ENCODE measurements at places on chromosomes 11 and 22. TPM values are rescaled to one million over a fixed set of nuclear protein-coding genes. Genes with fewer than 3 reads are reported as not detected.

- DNase-seq = no peak
Observed at GRCh38 chr22:50704510-50705218, 32.0 kb downstream of the SHANK3 start.

DNA sequence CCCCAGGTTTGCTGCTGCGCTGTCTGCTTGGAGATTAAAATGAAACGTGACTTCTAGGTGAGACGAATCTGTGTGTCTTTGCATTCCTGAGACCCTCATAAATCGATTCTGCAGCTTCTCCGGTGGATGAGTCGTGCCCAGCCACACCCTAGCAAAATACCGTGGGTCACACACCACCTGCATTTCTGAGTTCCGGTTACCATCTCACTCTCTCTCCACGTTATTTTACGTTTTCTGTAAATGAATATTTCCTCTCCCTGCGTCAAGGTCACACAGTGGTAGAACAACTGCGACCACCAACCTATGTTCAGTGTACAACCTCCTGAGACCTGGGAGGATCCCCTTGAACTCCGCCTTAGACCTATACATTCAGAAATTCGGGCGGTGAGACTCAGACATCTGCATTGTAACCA is 1.1 kb downstream of the YWHAH start:
- DNase-seq = no peak

- DNase-seq = no peak
Observed at GRCh38 chr11:36273110-36273509, 16.1 kb downstream of the COMMD9 start.

The KCTD17 gene
- total RNA-seq = 7.4 TPM

GRCh38 chr22:35538801-35539321 is 1.8 kb upstream of the RASD2 start:
- no peak for DNase-seq

The DYNC2H1 gene
- total RNA-seq = 6.1 TPM

The DNAJB7 gene
- not detected for total RNA-seq

- no peak for DNase-seq
Observed at GRCh38 chr11:5021996-5022395, 24.3 kb upstream of the OR52J3 start.

The FAM83F gene
- not detected for total RNA-seq

- no peak for DNase-seq
Observed at GRCh38 chr11:94749369-94749768, 18.8 kb upstream of the AMOTL1 start.

The DUSP8 gene
- 3.2 TPM for total RNA-seq

The PDGFD gene
- 4.4 TPM for total RNA-seq

DNA sequence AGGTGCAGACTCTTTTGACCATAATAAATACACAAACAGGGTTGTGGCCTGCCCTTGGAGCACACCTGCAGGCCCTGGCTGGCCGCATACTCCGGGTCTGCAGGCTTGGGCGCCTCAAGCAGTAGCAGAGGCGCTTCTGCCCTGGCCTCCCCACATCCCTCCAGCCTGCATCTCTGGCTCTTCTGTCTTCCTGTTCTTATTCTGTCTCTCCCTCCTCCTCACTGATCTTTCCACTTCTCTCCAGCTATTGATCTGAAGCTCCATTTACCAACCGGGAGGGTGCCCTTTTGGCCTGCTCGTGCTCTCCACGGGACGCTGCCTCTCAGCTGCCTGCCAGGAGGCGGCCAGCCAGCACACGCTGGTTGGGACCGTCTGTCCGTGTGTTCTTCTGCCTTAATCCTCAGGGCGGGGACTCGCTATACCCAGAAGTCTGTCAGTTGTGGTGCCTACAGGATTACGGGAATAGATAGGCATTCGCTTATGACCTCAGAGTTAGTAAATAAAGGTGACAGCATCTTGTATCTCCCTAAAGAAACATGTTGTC is 5.2 kb downstream of the UPB1 start:
- no peak for DNase-seq

- DNase-seq = no peak
Observed at GRCh38 chr11:70142221-70142875, 60.7 kb upstream of the FADD start.

The FGF3 gene
- not detected for total RNA-seq

DNA sequence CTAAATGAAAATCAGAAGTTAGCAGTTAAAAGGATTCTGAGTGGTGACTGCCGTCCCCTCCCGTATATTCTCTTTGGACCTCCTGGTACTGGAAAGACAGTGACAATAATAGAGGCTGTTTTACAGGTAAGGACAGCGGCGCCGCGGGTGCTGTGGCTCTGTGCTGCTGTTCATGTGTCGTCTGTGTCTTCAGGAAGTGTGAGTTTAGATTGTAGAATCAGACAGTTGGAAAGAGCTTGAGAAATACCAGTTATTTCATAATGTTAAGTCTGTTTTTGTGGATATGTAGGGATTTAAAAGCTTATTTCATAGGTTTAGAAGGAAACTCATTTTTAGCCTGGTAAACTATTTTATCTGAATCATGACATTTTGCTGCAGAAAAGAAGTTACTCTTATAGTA is 27.4 kb upstream of the PANX2 start:
- no peak for DNase-seq

- DNase-seq = no peak
Observed at GRCh38 chr22:49517667-49518185, 309.9 kb downstream of the BRD1 start.

Data from H4 (cell line).